NCI-H510A (cell line): ENCODE measurements at places on chromosomes 12 and 14.

DNA sequence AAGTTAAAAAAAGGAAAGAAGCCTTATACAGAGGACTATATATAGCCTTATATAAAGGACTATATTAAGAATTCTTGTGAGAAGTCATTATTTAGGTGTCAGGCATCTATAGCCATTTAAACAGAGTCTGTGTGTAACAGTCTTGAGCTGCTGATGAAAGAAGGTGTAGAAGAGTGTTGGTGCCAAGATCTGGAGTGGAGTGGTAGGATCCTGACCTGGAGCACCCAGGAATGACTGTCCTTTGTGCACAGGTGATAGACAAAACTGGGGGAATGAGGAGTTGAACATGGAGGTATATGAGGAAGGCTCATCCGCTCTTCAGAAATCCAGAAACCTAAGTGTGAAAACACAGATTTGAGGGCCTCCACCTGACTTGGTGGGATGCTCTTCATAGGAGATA lies 747.3 kb downstream of the NRXN3 start:
- no peak for DNase-seq

GRCh38 chr14:101851183-101851582 lies 89.7 kb downstream of the PPP2R5C start:
- DNase-seq = no peak

DNA sequence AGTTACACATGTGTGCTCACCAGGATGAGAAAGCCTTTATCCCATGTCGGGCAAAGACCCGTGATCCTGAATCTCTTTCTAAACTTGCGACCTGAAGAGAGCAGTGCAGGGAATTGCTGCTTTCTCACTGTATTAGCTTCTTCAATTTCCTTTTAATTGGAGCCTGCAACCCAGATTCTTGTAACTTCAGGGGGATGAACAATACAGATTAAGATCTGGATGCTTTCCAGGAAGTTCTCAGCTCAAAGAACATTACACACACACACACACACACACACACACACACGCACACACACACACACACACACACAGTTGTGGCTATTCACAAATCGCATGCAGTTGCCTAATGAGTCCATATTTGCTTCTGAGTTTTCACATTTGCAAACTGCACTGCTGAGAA lies 268.3 kb downstream of the NPAS3 start:
- DNase-seq = no peak

- no peak for DNase-seq
Measured at GRCh38 chr14:86084097-86084496, 554.2 kb downstream of the FLRT2 start.

DNA sequence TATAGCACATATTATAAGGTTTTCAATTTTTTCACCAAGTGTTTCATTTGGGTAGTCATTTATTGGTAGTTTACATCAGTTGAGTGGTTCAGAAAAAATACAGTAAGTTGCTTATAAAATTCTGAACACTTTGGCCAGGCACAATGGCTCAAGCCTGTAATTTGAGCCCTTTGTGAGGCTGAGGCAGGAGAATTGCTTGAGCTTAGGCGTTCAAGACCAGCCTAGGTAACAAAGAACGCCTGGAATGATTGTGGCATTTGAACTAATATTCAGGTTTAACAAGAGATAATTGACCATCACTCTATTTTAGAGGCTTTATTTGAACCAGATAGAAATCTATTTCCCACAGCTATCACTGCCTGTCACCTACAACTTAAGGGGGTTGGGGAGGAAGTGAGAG lies 22.7 kb downstream of the HIF1A start:
- DNase-seq = no peak

DNA sequence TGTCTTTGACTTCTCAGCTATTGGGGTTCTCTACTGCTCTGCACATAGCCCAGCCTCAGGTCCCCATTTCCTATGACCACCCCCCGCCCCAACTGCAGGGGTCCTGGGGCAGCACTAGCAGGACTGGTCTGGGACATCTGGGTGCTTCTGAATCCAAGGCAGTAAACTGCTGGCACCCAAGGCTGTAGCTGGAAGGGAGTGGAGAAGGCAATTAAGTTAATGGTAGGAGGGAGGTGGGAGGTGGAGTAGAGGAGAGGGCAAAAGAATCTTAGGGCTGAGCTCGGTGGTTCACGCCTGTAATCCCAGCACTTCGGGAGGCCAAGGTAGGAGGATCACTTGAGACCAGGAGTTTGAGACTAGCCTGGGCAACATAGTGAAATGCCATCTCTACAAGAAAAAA lies 11.5 kb downstream of the PLEK2 start:
- no peak for DNase-seq

GRCh38 chr12:50699154-50699553 lies 64.7 kb upstream of the ATF1 start:
- no peak for DNase-seq

DNA sequence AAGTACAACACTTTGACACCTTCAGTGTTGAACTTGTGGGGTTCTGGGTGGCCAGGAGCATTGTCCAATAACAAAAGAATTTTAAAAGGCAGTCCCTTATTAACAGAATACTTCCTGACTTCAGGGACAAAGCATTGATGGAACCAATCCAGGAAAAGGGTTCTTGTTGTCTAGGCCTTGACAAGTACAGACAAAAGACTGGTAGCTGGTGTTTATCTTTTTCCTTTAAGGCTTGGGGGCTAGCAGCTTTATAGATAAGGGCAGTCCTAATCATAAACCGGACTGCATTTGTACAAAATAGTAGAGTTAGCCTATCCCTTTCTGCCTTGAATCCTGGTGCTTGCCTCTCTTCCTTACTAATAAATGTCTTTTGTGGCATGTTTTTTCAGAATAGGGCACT lies 27.4 kb downstream of the FAM177A1 start:
- no peak for DNase-seq
